H9 (cell line): ENCODE measurements at places on chromosomes 3 and 15.

DNA sequence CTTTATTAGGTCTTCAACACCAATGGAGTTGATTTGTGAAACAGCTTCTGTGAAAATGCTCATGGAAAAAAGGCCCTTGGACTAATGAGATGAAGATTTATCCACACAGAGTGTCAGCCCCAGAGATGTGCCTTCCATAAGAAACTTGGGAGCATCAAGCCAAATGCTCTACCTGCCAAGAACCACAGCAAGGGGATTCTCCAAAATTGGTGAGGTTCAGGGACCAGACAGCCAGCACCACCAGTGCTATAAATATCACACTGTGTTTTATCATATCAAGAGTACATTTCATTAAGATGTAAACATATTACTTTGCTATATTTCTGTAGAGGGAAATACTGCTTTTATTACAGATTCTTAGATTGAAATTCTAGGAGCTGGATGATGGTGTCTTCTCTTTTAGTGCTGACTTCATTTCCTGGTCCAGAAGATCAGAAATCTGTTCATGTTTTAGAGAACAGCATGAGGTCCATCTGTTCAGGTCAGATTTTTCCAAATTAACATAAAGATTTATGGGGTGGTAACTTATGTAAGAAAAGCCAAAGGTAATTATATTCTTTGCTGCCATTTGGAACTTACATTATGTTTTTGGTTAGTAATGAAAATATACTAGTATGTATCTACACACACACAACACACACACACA lies 17.7 kb downstream of the SLC35G2 start:
- DNase-seq = no peak

- no peak for DNase-seq
Observed at GRCh38 chr3:147656023-147656422, 246.9 kb downstream of the ZIC1 start.

GRCh38 chr3:168154089-168154488 lies 58.4 kb upstream of the GOLIM4 start:
- no peak for DNase-seq

- DNase-seq = no peak
Observed at GRCh38 chr3:110405830-110406585, 665.6 kb upstream of the NECTIN3 start.

DNA sequence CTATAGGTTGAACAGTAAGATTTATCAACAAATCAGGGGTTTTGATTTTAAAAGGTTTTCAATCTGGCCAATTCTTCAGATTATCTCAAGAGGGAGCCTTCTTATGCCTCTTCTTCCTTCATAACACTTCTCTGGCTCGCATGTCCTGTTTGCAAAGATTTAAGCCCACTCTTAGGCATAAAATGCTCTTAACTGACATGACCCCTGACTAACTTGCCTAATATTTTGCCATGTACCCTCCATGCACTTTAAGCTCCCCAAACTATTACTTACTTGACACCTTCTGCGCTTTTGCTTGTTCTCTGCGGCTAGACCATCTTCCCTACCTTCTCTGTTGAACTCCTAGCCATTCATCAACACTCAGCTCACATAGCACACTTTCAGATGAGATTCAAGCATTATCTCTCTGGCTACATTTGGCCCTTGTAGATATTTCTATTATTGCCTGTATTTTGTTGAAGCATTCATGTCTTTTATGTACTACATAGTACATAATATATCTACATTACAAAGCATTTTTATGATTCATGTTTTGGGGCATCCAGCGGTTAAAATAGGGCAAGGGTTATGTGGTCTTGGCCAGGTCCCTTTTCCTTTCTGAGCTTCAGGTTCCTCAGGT lies 1.0 kb upstream of the ARIH1 start:
- no peak for DNase-seq

GRCh38 chr15:68797599-68798345 lies 22.9 kb downstream of the ANP32A start:
- no peak for DNase-seq

DNA sequence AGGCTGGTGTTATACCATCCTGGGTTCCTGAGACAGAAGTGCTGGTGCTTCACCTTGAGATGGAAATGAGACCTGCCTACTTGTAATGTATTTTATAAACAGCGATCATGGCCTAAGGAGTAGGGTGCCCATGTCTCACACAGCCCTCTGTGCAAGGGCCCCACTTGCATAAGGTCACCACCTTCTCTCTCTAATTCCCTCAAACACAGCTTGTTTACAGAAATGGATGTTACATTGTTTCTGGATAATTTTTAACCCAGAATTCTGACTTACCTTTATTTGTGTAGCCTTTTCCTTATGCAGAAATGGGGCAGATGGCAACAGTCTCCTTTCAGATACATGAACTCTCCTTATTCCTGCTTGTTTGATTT lies 95.1 kb upstream of the UMPS start:
- no peak for DNase-seq

DNA sequence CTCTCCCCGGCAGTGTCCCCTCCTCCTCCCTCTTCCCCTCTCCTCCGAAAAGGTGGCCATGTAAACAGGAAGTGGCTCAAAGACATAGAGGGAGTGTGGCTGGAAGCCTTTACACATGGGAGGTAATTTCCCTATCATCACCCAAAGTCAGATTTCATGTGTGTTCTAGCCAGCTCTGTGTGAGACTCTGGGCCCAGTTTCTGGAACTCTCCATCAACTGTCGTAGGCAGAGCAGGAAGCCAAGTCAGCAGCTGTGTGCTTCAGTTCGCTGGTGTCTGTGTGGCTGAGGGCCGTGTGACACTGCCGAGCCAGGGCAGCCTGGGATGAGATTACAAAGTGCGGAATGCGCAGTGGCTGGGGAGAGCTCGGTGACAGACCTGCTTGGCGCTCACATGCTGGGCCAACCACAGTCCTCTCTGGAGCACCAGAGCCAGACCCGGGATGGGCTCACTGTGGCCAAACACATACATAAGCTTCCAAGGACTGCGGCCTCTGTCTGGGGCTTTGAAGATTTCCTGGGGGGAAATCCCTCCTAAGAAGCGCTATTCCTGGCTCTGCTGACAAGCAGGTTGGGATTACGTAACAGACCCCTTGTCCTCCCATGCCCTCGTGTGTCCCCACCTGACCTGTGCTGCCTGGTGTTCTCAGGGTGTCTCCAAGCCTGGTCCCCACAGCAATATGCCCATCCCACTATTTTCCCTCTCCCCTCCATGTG lies 50.7 kb downstream of the UMPS start:
- no peak for DNase-seq

GRCh38 chr3:39707314-39707909 lies 102.0 kb upstream of the MYRIP start:
- DNase-seq = no peak

DNA sequence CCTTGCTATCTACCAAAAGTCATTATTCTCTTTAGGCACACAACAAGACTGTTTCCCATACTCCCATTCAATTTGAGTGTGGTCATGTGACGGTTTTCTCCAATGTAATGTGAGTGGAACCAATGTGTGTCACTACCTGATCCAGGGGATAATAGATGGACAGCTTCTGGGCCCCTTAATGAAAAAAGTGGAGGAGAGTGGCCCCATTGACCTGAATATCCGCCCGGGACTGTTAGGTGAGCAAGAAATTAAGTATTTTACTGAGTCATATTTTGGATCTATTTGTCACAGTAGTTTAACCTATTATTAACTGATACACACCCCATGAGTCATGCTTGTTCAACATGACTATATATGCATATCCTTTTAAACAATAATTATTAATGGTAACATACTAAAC lies 15.1 kb upstream of the ARID3B start:
- no peak for DNase-seq

- DNase-seq = no peak
Observed at GRCh38 chr3:15305359-15305844, 27.0 kb downstream of the SH3BP5 start.
